ENCODE measurements at places on chromosomes 3 and 15.
A peak's percentile ranks its signal among the peaks of the same experiment; 100 is the strongest.

- DNase-seq, result no peak
Observed at GRCh38 chr3:7947930-7948329, 553.7 kb upstream of the LMCD1 start.

GRCh38 chr3:31934866-31935265 is 46.2 kb downstream of the OSBPL10 start:
- DNase-seq, result no peak

GRCh38 chr15:61205346-61205921 is 23.7 kb downstream of the RORA start:
- DNase-seq, result no peak

DNA sequence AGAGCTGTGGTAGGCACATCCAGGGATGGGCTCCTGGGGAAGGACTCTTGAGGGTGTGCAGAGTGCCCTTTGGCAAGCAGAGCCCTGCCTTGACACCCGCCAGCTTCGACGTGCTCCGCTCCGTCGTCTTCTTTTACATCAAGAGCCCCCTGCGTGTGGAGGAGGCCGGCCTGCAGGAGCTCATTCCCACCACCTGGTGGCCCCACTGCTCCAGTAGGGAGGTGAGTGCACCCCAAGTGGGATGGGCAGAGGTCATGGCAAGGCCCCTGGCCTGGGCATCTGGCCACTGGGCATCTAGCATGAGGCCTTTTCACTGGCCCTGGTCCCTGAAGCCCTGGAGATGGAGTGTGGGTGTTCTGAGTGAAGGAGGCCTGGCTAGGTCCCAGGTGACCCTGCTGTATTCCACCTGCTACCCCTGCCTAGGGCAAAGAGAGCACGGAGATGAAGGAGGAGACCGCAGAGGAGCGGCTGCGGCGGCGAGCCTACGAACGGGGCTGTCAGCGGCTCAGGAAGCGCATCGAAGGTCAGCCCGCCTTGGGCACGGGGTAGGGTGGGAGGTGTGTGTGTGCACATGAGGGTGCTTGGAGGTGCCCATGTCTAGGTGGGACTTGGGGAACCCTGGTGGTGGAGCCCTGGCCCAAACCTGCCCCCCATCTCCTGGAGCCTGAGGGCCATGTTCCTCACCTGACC is 12.2 kb downstream of the RNF123 start:
- DNase-seq, result no peak

GRCh38 chr3:5567113-5567512 is 379.6 kb downstream of the EDEM1 start:
- DNase-seq, result no peak

- no peak for DNase-seq
Observed at GRCh38 chr3:80263260-80263659, 495.5 kb upstream of the ROBO1 start.

DNA sequence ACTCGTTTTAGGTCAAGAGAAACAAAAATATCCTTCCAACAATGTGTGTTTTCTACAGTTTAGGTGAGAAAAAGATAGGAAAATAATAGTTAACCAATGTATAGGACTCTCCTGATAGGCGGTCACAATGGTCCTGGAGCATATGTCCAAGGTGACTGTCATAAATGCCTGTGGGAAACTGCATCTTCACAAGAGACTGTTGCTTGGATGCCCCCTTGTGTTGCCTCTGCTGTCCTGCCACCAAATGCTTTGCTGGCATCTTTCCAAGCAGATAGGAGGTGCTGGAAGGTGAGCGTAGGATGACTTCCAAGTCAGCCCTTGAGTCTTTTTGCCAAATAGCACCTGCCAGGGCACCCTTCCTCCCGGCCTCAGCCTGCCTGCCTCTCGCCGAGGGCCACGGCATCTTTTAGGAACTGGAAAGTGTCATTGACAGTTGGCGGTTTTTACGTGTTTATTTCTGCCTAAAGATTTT is 24.1 kb upstream of the SACM1L start:
- peak; percentile 17 for DNase-seq

GRCh38 chr15:38294126-38294525 is 41.5 kb downstream of the SPRED1 start:
- no peak for DNase-seq

- no peak for DNase-seq
Observed at GRCh38 chr3:106194726-106195125, 325.9 kb upstream of the CBLB start.

DNA sequence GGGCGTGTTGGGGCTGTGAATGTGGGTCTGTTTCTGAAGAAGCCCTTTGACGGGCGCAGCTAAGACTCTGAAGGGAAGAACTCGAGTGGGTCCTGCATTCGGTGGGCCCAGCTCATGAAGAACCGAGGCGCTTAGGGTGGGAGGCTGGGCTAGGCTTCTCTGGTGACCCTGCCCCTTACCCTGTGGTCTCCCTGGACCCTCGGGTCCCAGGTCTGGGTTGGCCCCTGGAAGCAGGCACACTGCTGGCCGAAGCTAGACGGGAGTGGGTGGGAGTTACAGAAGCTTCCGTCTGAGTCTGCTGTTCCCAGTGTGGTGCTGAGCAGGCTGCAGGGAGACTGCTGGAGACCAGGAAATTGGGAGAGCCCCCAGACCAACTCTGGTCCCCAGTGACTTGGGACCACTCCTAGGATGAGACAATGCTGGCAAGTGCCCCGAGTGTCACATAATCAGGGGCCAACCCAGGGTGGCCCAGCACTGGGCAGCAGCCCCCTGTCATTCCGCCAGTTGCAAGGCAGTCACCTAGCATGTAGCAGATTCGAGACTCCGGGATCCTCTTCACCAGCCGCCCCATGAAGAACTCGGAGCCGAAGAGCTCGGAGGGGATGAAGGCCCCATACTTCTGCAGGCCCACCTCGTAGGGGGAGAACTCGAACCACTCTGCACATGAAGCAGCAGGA is 16.7 kb upstream of the EHD4 start:
- DNase-seq, result no peak

GRCh38 chr3:131224886-131225550 is 156.6 kb upstream of the NUDT16 start:
- no peak for DNase-seq

DNA sequence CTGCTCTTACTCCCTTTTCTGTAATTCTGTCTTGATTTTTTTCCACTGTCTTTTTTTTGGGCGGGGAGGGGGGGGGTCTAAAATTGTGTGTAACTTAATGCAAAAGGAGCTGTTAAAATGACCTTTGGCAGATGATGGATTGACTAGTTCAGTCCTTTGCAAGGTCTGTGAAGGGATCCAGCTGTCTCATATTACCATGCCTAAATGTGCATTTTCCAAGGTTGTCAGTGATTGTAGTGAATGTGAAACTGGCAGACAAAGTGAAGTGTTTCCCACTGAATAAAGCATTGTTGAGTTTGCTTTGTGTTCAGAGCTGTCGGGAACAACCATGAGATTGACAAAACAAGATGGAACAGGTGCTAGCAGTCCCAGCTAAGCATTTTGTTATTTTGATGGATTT is 110.1 kb upstream of the SKOR1 start:
- DNase-seq, result peak; percentile 59

DNA sequence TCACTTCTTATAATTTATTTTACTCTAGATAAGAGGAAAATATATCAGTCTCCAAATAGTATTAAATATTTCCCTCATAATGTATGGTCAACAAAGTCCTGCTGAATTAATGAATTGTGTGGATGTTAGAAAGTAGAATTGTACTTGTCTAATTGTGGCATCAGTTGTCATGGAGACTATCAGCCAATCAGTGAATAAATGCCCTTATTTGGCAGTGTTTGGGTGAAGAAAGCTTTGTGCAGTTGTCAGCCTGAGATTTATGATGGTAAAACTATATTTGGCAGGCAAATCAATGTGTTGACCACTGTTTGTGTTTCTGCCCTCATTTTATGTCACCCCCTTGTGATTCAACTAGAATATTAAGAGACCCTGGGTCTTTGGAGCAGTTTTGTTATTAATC is 293.6 kb upstream of the MDFIC2 start:
- peak; percentile 67 for DNase-seq

GRCh38 chr15:26879706-26880105 is 12.8 kb downstream of the GABRA5 start:
- DNase-seq, result no peak

DNA sequence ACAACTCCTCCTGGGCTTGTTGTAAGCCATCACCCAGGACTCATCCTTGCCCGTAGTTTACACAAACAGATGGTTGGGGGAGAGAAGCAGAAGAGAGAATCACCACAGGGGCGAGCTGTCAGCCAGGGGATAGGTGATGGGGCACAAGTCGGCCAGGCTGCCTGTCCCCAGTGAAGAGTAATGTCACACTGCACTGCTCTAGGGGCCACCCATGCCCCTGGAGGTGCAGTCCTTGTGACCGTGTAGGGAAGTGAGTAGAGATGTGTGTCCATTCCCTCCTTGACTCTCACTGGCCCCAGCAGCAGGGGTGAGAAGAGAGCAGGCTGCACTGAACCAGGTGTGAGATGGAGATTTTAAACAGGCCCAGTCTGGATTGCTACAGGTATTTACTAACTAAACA is 17.1 kb upstream of the PRSS50 start:
- DNase-seq, result no peak

DNA sequence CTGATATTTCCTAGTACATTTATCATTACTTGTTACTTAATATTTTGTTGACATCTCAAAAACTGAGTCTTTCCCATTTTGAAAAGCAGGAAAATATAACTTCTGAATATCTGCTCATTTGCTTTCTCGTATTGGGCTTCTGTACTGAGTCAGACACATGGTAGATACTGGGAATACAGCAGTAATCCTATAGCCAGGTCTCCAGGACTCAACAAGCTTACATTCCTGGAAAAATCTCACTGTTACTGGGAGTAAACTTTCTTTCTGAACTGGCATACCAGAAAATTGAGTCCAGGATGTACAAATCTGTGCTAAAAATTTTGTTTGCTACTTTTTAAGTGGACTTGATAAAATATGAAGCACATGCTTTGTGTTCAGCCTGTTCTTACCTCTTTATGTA is 240.4 kb downstream of the RBMS3 start:
- no peak for DNase-seq

DNA sequence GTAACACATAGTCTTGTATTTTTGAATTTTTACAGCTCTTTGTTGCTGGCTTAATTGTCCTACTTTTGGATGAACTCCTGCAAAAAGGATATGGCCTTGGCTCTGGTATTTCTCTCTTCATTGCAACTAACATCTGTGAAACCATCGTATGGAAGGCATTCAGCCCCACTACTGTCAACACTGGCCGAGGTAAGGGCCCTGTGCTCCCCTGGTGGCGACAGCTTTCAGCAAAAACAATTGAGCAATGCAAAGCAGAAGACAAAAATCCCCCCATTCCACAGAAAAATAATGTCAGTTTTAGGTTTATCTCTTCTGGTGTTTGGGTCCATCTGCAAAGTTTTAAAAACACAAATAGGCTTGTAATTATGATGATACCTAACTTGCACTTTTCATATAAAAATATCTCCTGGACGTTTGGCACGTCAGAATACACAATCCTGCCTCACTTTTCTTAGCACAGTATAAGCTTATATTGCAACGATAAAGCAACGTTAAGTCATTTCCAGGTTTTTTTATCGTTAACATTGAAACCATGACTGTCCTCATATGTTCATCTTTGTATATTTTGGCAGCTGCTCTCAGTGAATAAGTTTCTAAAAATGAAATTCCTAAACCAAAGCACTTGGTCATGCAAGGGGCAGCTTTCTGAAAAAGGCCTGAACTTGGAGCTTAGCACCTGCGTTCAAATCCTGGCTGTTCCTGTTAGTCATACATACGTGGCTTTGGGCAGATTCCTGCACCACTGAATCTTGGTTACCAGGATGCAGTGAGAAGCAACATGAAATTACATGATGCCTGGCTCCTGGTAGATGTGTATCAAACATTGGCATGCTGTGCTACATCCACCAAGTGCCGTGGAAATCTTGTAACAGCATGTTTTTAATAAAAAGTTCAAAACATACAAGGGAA is 8.5 kb downstream of the SEC61A1 start:
- no peak for DNase-seq

DNA sequence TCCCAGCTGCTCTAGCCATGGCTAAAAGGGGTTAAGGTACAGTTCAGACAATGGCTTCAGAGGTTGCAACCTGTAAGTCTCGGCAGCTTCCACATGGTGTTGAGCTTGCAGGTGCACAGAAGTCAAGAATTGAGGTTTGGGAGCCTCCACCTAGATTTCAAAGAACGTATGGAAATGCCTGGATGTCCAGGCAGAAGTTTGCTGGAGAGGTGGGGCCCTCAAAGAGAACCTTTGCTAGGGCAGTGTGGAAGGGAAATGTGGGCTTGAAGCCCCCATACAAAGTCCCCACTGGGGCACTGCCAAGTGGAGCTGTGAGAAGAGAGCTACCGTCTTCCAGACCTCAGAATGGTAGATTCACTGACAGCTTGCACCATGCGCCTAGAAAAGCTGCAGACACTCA is 73.7 kb downstream of the STT3B start:
- DNase-seq, result no peak

DNA sequence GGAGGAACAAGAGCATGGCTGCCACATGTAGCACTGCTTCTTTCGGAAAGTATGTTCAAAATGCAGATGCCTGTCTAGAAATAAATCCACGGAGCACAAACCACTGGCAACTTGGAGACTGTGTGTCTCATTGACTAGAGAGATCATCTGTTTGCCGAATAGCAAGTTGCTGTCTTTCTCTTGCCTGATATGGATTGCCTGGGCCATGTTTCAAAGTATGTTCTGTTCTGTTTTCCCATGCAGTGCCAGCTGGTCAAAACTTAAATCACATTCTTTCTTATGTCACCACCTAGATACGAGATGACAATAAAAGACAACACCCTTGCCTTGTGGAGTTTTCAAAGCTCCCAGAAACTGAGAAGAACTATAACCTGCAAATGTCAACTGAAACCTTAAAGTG is 318.9 kb downstream of the RYR3 start:
- no peak for DNase-seq

GRCh38 chr15:50767332-50767861 is 1.9 kb upstream of the SPPL2A start:
- no peak for DNase-seq

GRCh38 chr3:64388886-64389285 is 163.6 kb upstream of the PRICKLE2 start:
- no peak for DNase-seq

GRCh38 chr3:144237351-144237750 is 265.7 kb downstream of the DIPK2A start:
- no peak for DNase-seq

DNA sequence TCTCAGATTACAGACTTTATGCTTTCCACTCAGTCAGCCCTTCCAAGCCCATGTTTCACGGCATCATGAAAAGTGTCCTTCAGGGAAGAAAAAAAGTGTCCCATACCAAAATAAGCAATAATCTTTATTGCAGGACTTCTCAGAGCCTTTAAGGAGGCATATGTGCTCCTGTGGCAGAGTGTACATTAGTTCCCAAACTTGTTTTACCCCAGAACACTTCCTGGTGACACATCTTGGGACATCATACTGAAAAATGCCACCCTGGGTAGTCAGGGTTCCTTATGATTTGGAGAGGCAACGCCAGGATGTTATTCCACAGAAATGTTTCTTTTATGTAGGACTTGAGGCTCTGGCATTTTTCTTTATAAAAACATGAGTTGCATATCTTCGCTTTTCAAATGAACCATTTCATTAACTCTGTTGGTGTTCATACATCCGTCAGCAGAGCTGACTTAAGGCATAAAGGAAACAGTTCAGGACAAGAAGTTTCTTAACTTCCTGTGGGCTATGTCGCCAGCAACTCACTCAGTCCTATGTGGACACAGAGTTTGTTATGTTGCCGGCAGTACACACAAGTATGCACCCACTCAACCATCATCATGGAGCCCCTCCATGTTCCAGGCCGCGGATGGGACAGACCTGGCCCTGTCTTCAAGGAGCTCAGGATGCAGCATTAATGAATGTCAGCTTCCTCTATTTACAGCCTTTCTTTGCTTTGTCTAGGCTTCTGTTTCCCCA is 63.8 kb downstream of the CASR start:
- DNase-seq, result no peak
